ENCODE measurements at places on chromosomes 6 and 20. TPM values are rescaled to one million over a fixed set of nuclear protein-coding genes. Genes with fewer than 3 reads are reported as not detected.
A peak's percentile ranks its signal among the peaks of the same experiment; 100 is the strongest.

DNA sequence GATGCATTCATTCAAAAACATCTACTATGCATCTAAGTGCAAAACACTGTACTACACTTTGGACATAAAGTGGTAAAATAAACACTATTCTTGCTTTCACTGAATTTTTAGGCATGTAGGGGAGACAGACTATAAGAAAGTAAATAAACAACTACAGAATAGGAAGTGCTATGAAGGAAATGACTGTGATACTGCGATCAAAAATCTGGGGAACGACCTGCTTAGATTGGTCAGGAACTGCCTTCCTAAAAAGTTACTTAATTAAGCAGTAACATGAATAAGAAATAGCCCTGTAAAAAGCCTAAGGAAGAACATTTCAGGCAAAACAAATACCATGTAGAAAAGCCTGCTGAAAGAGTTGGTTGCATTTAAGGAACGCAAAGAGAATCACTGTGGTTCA is 50.6 kb downstream of the HACE1 start:
- no peak for ATAC-seq

DNA sequence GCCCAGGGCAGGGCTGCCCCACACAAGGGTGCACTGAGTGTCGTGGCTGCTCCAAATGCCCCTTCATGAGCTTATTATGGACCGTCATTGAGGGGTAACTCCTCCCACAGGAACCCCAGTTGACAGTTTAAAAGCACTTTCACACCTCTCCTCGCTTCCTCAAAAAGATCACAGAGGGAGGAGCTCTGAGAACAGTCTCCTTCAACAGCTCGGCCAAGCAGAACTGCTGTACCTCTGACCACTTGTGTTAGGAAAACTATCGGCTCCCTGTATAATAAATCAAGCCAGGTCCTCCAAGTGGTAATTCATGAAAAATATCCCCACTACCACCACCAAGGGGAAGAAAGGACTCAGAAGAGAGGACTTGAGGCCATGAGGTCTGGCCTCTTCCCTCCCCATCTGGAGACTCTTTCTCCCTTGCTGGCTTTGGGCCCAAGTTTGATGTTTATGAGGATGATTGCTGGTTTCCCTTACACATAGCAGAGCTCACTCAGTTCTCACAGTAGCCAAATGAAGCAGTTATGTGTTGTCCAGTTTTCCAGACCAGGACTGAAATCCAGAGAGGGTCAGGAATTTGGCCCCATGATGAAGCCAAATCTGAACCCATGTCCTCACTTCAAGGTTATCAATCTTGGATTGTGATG is 8.7 kb downstream of the SNX21 start:
- ATAC-seq: no peak

- no peak for ATAC-seq
Measured at GRCh38 chr6:37535428-37535758, 35.7 kb upstream of the CCDC167 start.

- no peak for ATAC-seq
Measured at GRCh38 chr6:49782293-49782692, 4.8 kb downstream of the PGK2 start.

Gene KCNK17
- not detected for total RNA-seq

DNA sequence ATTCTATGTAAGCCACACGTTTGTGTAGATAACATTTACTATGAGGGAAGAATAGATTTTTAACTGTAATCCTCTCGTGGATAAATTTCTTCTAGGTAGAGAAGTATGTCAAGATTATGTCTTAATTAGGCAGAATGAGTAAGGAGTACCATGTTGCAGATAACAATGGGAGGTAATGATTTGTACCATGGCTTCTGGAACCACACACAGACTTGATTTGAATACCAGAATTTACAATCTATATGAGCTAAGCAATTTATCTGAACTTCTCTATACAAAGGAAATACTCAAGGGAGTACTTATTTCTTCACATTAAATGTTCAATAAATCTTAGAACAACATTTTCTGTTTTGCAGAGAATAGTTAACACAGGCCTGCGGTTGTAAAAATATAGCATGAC is 51.5 kb downstream of the RPS12 start:
- peak; percentile 80 for ATAC-seq

- ATAC-seq: no peak
Measured at GRCh38 chr20:56616716-56617115, 12.4 kb upstream of the TFAP2C start.

- ATAC-seq: no peak
Measured at GRCh38 chr6:168338777-168339176, 19.2 kb upstream of the DACT2 start.

Gene RCAN2
- total RNA-seq: 31.3 TPM

Gene LRRC73
- 2.4 TPM for total RNA-seq

DNA sequence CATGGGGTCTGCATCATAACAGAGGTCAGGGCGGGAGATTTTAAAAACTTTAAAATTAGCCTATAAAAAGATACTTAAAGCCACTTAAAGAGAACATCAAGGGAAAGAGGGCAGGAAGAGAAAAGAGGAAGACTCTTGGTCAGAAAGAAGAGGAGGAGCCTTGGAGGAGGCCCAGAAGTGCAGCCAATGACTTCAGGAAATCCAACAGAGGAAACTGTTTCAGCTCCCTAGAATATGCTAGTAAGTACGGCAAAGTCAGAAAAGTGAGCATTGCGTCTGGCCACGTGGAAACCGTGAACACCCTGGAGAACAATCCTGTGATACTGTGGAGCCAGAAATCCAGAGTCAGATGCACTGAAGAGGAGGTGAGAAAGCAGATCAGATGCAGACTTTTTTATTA is 22.5 kb upstream of the NHSL1 start:
- ATAC-seq: no peak

Gene HLA-DMA
- 2.1 TPM for total RNA-seq

Gene ZNF217
- total RNA-seq: 20.5 TPM

Gene PBOV1
- total RNA-seq: 0.41 TPM

DNA sequence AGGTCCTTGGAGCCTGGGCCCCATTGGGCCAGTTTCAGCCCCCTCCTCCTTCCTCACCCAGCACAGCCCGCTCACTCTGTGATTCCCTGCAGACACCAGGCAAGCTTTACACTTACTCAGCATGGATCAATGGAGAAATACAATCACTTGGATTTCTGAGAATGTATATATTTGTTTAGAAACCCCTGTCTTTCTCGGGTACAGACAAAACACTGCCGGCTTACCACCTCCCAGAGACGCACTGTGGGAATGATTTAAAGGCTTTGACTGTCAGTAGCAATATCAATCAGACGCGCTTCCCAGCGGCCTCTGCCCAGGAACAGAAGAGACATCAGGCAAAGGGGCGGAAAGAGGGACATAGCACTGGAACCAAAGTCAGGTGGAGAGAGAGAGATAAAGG is 186.5 kb downstream of the MAFB start:
- peak; percentile 92 for ATAC-seq
